ENCODE measurements at places on chromosomes 13 and 19.

DNA sequence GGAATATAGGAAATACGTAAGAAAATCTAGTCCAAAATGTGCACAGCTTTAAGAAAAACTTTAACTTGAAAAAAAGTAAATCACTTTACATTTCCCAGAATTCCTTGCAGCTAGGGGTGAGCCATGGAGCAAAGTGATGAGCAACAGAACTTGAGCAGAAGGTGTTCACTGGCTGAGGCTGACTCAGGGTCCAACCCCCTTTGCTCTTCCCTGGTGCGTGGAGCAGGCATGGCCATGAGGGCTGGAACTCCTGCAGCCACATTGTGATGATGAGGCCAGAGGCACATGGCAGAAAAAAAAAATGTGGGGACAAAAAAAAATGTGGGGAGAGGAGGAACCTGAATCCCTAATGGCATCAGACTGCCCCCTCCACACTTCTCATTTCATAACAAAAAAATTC is 9.9 kb upstream of the PLA2G4C start:
- no peak for DNase-seq

- no peak for DNase-seq
Observed at GRCh38 chr13:70424428-70424827, 316.2 kb upstream of the KLHL1 start.

- DNase-seq: no peak
Observed at GRCh38 chr19:44635581-44636438, 7.9 kb upstream of the PVR start.

GRCh38 chr13:45402641-45403040 is 15.5 kb downstream of the SLC25A30 start:
- DNase-seq: no peak

DNA sequence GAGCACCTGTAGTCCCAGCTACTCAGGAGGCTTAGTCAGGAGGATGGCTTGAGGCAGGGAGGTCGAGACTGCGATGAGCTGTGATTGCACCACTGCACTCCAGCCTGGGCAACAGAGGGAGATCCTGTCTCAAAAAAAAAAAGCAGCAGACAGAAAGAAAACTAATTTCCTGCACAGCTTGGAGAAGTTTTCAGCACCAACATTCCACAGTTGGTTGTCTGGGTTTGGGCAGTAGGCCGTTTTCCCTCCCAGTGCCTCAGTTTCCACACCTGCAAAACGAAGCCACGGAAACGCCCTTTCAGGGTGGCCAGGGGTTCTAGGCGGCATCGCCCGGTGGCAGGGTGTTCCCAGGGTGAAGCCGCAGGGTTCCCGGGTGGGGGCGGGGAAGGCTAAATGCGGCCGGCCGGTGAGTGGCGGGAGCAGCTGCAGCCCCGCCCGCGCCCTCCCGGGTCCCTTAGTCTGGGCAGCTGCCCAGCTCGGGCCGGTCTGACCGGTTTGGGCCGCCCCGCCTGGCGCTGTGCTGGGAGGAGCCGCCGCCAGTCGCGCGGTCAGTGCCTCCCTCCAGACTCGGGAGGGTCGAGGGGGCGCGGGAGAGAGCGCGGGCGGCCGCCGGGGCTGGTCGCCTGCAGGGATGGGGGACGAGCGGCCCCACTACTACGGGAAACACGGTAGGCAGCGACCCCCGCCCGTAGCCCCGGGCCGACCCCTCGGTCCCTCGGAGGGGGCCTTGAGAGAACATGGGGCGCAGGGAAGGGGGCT is at the start of gene SLC44A2:
Gene SLC44A2, plus strand, starts transcription at position 551 of the 759 bp plus-strand sequence. Its CDS starts 81 bp downstream, at position 632.
- DNase-seq: no peak

All from naive thymus-derived CD8-positive, alpha-beta T cell (primary cell).